ENCODE measurements at places on chromosomes 6 and 20.

GRCh38 chr6:85642774-85643536 is at the start of gene SYNCRIP:
Gene SYNCRIP (minus strand): TSS chr6:85642886. CDS start chr6:85641439, 1,447 bp downstream.
- DNase-seq: peak; percentile 80

DNA sequence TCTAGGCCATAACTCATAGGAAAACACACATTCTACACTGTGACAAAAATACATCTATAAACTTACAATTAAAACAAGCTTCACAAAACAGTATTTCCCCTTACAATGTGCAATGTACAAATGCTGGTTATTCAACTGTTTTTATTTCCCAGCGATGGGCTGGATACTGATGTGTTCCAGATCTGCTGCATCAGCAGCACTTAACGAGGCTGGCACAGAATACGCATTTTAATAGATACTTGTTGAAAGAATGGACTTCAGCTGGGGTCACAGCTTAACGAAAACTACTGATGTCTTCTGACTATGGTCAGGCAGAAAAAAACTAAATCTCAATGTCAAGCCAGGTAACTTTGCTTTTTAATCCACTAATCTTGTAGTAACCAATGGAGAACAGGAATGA is 70.9 kb downstream of the B4GALT5 start:
- DNase-seq: no peak

DNA sequence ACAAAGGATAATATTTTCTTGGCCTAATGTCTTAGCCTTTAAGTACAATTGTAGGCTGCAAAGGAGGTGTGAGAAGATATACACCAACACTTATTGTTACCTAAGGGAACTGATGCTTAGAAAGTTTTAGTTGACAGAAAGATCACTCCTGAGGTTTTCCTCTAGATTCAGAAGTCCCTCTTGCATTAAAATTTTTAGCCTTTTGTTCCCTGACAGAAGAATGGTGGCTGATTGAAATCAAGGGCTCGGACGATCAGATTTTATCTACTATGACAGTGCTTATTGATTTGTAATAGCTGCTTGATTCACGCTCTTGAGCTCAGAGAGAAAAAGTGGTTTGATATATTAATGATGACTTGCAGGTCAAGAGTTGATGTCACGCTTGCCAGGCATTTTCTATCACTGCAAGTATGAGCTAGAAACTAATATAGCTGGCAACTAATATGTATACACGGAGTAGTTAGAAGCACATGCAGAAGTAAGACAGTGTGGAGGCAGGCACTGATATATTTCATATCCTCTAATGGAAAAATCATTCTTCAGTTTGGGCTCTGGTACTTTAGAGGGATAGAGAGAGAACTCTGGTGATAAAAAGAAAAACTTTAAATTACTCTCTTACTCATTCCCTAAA is 246.6 kb upstream of the ID4 start:
- no peak for DNase-seq

GRCh38 chr6:17280552-17281090 is 540 bp upstream of the RBM24 start:
- DNase-seq: peak; percentile 10

DNA sequence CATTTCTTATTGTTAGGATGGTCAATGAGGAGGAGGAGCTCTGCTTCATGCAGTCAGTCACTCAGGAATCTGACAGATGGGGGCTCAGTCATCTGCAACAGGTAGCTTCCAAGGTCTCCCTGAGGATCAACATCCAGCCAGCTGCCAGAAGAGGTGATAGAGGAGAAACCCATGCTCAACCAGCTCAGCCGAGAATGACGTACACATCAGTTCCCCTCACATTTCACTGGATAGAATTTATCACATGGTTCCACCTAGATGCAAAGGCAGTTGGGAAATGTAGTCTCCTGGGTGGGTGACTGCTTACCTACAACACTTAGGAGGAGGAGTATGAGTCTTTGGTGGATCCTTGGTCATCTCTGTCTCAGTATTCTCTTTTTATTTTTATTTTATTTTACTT is 144.5 kb downstream of the CEBPB start:
- no peak for DNase-seq

GRCh38 chr6:89145956-89146717 is at the start of gene PM20D2:
Gene PM20D2 (plus strand): TSS chr6:89146055. CDS start chr6:89146145, 90 bp downstream.
- peak; percentile 73 for DNase-seq

GRCh38 chr6:35920793-35921732 is at the start of gene SRPK1:
Gene SRPK1 (minus strand): TSS chr6:35921098. CDS start chr6:35921056, 42 bp downstream.
- peak; percentile 91 for DNase-seq
